ENCODE measurements at places on chromosomes 4 and X. TPM values are rescaled to one million over a fixed set of nuclear protein-coding genes. Genes with fewer than 3 reads are reported as not detected.

DNA sequence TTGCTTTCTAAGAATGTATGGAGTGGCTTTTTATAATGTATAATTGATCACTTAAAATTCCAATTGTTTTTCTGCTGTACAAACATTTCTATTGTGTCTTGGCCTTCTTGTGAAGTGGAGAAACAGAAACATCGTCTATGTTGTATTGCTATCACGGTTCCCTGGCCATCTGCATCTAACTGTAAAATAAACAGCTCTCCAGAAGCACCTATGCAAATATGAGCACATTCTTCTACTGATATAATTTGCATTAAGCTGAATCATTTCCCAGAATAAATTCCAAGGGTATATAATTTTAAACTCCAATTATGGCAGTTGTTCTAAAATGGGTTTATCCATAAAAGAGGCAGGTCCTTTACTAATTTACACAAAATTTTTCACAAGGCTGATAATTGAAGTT is 261.6 kb upstream of the STS start:
- no peaks in the 10 kb centered on the region for H3K4me1 ChIP-seq
- no peaks in the 10 kb centered on the region for H3K36me3 ChIP-seq
- no peak for DNase-seq
- H3K27me3 ChIP-seq = no peaks in the 10 kb centered on the region

The ODAM gene
- total RNA-seq = not detected

The CTAG2 gene
- total RNA-seq = not detected

- no peaks in the 10 kb centered on the region for H3K4me1 ChIP-seq
- H3K4me3 ChIP-seq = no peak overlapping the region
- H3K36me3 ChIP-seq = no peaks in the 10 kb centered on the region
Measured at GRCh38 chr4:6546681-6547447, 28.1 kb upstream of the MAN2B2 start.

DNA sequence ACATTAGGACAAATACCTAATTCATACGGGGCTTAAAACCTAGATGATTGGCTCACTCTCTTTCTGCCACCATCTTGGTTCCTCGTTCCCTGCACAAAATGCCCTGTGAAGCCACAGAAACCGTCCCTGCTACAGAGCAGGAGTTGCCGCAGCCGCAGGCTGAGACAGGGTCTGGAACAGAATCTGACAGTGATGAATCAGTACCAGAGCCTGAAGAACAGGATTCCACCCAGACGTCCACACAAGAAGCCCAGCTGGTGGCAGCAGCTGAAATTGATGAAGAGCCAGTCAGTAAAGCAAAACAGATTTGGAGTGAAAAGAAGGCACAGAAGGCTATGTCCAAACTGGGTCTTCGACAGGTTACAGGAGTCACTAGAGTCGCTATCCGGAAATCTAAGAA is 34.3 kb downstream of the TRIM61 start:
- H3K27ac ChIP-seq = no peak overlapping the region
- H3K36me3 ChIP-seq = no peaks in the 10 kb centered on the region
- no peak overlapping the region for H3K4me3 ChIP-seq
- no peaks in the 10 kb centered on the region for H3K4me1 ChIP-seq
- DNase-seq = no peak

DNA sequence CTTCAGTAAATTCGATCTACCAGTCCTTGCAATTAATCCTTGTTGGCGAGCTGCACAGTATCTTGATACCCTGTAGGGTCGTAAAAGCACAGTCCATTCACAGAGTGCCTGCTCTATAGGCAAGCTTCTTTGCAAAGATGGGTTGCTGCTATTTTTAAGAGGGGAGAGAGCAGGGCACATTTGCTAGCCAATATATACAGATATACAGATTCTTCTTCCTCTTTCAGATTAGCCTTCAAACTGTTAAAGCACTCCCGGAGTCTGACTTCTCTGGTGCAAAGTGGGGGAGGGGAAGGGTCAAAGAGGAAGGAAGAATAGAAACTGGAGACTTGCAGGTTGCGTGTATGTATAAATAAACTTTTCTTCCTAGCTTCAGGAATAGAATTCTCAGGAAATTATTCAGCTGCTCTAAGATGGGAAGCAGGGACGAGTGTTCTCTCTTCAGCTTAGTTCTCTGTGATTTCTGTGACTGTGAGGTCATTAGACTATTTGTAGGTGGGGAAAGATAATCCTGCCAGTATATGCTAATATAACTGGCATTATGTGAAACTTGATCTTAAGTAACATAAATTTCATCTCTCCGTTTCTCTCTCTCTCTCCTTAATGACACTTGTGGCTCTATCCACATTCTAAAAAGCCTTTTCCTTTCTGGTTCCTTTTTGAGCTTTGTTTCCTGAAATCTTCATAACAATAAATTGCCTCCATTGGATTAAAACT is at the start of gene CYSLTR1:
CYSLTR1 (minus strand) TSS at position 242 of the 717 bp plus-strand sequence. CDS start 53,865 bp downstream, outside the sequence.
- no peaks in the 10 kb centered on the region for H3K36me3 ChIP-seq
- H3K4me1 ChIP-seq = no peaks in the 10 kb centered on the region
- no peaks in the 10 kb centered on the region for H3K27me3 ChIP-seq

DNA sequence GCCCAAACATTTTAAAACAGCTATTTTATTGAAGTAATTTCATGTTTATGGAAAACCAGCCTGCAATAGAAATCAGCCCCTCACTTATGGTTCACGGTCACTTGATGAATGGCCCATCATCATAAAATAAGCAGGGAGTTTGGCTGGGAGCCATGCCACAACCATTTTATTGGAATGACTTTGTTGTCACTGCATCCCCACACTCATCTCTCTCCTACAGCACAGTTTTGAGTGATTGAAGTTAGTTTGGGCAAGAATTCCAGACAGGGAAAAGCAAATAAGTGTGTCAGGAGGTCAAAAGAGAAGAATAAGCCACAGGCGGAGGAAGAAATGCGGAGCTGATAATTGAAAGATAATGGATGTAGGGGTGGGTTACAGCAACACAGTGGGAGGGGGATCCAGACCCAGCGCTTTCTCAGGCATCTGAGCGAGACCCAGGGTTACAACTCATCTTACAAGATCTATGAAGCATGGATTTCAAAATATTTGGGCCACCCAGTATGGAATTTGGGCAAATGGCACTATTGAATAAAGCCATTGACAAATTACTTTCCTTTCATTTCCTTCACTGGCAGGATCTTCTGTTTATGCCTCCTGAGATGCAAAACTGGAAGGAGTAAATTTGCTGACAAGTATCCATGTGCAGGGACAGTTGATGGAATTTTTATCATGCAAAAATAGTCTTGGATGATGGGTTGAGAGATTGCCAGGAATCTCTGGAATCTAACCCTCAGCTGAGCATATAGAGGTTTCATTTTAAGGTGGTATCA is 100.8 kb downstream of the SHROOM3 start:
- DNase-seq = no peak
- H3K4me3 ChIP-seq = no peak overlapping the region
- no peaks in the 10 kb centered on the region for H3K27me3 ChIP-seq
- H3K4me1 ChIP-seq = no peaks in the 10 kb centered on the region

DNA sequence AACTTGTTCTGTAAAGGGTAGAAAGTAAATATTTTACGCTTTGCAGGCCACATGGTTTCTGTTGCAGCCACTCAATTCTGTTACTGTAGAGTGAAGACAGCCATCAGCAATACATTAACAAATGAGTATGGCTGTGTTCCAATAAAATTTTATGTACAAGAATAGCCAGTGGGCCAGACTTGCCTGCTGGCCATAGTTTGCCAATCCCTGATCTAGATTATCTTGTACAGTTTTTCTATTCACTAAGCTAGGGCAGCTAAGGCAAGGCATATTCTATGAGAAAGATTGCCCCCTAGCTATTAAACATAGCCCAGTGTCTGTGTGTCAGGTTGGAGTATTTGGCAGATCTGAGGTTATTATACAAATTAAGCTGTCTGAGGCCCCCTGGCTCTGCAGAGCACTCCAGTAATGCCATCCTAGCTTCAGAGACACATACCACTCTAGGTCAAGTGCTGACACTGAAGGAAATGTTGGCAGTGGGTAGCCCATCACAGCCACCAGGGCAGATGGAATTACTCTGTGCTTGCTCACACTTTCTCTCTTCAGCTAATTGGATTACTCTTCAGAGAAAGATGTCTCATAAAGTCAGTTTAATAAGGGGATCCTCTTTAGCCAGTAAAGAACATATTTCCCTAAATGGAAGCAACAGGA is 40.7 kb downstream of the MTTP start:
- no peaks in the 10 kb centered on the region for H3K4me1 ChIP-seq
- DNase-seq = no peak
- no peak overlapping the region for H3K27ac ChIP-seq
- H3K4me3 ChIP-seq = no peak overlapping the region
- no peaks in the 10 kb centered on the region for H3K36me3 ChIP-seq

DNA sequence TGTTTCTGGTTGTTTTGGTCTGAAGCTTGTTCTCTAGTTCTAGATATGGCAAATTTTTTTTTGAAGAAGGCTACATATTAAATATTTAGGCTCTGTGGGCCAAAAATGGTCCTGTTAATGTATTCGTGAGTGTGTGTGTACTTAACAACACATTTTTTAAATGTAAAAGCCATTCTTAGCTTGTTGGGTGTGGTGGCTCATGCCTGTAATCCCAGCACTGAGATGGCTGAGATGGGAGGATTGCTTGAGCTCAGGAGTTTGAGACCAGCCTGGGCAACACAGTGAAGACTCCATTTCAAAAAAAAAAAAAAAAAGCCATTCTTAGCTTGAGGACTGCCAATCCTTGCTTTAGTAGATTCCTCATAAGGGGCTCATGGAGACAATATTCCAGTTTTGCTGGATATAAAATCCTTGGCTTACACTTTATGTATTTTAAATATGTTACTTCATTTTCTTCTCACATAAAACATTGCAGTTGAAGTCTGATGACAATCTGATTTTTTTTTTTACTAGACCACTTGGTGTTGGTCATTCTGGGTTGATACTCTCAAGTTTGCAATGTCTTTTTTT is 23.4 kb downstream of the NOCT start:
- no peaks in the 10 kb centered on the region for H3K36me3 ChIP-seq
- no peaks in the 10 kb centered on the region for H3K27me3 ChIP-seq
- no peak overlapping the region for H3K4me3 ChIP-seq
- no peak overlapping the region for H3K27ac ChIP-seq
- no peak for DNase-seq

GRCh38 chr4:41487868-41488440 is 50.0 kb upstream of the LIMCH1 start:
- H3K27me3 ChIP-seq = no peaks in the 10 kb centered on the region
- H3K4me3 ChIP-seq = no peak overlapping the region
- H3K4me1 ChIP-seq = no peaks in the 10 kb centered on the region

The MEPE gene
- total RNA-seq = not detected

- H3K4me1 ChIP-seq = peaks cover 11% of the 10 kb centered on the region
- peak; percentile 11 for DNase-seq
- H3K27me3 ChIP-seq = no peaks in the 10 kb centered on the region
- no peak overlapping the region for H3K27ac ChIP-seq
- H3K4me3 ChIP-seq = no peak overlapping the region
- H3K36me3 ChIP-seq = no peaks in the 10 kb centered on the region
Measured at GRCh38 chrX:106897259-106897658, 5.9 kb downstream of the RIPPLY1 start.

- no peak for DNase-seq
- no peak overlapping the region for H3K27ac ChIP-seq
- no peak overlapping the region for H3K4me3 ChIP-seq
- no peaks in the 10 kb centered on the region for H3K4me1 ChIP-seq
Measured at GRCh38 chrX:120727452-120727851, 97.6 kb upstream of the C1GALT1C1 start.
